ENCODE measurements at places on chromosomes 4 and X.

- DNase-seq: no peak
Observed at GRCh38 chr4:152052451-152053057, 291.7 kb upstream of the GATB start.

DNA sequence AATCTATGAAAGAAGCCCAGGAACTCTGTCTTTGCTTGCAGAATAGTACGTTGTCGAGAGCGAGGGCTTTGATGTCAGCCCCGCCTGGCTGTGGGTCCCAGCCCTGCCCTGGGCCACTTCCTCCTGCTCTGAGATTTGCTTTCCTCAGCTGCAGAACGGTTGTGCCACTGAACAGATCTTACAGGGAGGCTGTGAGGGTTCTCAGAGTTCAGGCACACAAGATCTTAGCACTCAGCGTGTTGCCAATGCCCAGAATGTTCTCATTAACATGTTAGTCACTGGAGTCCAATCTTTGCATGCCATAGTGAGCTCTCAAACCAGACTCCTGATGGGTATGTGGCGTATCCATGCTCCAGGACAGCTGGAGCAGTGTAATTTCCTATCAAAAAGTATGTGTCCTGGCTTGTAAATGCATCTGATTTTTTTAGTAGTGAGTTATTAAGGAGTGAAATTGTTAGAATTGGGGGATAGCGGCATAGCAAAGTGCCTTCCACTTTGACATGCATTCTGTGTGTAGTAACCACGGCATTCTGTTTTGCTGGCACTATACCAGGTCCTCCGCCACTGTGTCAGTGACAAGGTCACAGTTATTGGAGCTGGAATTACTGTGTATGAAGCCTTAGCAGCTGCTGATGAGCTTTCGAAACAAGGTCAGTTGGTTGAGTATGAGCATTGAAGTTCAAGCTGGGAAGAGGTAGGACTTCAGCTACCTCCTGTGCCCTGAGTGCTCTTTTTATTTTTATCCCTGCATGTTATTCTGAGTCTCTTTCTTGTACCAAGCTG lies 31.6 kb downstream of the TKTL1 start:
- no peak for DNase-seq

DNA sequence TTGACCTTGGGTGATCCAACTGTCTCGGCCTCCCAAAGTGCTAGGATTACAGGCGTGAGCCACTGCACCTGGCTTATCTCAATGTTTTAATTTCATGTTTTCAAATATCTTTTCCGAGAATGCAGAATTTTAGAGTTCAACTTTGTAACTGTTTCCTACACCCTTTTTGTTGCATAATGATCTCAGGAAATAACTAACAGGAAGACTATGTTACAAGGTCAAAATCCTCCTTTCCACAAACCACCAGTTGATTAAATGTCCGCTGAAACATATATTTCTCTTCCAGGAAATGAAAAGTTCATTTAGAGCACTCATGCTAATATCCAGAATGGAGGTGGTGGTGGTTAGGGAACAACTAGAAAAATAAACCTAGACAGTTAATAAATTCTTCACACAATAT lies 377.8 kb downstream of the PPP4R3C start:
- DNase-seq: no peak

DNA sequence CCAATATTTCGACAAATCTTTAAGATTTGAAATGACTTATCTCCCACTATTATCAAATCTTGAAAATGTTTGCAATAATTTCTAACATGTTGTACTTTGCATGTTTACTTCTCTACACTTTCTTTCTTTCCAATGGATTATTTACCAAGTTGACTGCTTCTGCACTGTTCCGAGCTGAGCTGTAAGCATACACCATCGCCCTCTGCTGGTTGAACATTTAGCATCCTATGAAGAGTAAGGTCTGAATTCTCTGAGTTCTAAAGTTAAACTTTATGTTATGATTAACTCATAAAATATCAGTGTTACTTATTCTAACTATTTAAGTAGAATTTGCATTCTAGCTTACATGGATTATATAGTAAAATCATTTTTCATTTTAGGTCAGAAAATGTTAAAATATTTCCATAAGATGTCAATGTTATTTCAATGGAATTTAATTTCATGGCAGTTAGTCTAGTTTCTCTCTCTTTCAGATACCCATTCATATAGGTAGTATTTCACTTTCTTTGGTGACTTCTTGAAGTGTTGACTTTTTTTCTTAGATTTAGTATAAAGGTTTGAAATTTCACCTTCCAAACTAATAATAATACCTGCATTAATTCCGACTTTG lies 137.4 kb downstream of the DKK2 start:
- no peak for DNase-seq

- DNase-seq: no peak
Observed at GRCh38 chr4:16278178-16278577, 51.9 kb upstream of the TAPT1 start.

DNA sequence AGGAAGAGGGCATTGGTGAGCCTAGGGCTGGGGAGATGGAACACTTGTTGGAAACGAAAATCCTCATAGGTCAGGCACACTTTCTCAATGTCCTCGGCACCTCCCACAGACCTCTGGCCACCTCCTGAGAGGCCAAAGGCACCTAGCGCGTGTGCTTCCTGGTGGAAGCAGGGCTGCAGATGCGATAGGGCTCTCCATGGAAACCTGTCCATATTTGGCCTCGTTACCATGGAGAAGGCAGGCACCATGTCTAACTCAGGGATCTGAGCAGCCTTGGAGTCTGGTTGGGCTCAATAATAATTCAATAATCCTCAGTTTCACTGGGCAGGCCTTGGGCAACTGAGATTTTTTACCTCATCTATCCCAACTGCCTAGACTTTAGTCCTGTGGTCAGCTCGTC lies 58.3 kb downstream of the RAI2 start:
- DNase-seq: no peak

DNA sequence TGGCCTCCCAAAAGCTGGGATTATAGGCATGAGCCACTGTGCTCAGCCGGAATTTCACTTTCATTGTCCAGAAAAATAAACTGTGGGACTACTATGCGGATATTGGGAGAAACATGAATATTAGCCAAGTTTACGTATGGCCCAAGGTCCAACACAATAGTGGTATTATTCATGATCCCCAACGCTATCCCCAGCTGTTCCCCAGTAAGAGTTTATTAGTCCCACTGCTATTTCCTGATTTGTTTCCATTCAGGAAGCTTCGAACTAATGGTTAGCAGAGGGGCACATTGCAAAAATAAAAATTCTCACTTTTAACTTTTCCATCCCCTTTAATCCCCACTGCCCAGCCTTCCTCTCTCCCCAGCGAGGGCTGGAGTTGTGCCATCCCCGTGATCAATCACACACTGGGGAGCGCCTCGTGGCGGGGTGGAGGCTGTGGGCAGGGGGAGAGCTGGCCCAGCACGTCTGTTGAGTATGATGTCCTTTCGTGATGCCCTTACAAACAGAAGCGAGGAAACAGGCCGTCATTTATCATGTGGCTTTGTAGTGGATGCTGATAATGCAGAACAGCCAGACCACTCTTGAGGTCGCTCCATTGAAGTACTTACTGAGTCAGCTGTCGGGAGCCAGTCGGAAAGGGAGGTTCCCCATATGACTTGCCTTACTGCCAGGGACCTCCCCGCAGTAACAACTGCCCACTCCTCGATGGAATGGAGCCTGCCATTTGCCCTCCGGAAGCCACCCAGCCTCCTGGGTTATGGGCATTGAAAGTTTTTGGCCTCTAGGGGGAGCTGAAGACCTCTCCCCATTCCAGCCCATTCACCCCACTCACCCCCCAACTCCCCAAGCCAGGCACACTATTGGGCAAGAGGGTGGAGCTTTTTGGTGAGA lies 117.0 kb downstream of the KDR start:
- DNase-seq: no peak

DNA sequence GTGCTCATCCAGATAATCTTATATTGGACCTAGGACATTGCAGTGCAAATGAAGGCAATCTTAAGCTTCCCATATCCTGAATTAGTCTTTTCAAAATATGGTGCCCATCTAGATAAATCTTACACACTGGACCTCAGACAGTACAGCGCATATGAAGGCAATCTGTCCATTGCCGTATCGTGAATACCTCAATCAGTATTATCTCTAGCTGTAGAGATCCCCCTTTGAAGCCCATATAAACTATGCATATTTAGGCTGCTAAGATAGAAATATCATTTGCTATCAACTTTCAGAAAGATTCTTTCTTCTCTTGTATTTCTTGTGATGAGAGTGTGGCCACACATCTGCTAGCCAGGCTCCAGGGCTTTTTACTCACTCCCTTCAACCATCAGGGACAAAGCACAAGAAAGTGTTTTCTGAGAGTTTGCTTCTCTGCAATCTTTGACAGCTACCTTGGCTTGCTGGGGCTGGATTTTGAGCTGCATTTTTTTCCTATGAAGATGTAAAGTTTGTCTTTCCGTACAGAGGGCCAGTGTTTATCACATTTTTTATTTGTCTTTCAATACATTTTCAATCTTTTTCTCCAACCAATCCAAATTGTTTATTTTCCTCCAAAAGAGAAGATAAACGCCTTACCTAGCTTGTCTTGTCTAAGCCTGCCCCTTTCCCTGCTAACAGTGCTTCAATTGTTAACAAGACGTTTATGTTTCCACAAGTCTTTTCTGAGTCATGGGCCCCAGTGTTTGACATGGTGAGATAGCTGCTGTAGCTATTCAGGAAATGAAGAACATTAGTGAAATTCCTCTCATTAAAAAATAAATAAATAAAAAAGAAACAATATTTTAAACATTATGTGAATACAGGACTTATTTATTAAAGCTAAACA lies 57.6 kb upstream of the FAT1 start:
- no peak for DNase-seq

- DNase-seq: no peak
Observed at GRCh38 chr4:52718123-52718522, 33.1 kb downstream of the ERVMER34-1 start.

DNA sequence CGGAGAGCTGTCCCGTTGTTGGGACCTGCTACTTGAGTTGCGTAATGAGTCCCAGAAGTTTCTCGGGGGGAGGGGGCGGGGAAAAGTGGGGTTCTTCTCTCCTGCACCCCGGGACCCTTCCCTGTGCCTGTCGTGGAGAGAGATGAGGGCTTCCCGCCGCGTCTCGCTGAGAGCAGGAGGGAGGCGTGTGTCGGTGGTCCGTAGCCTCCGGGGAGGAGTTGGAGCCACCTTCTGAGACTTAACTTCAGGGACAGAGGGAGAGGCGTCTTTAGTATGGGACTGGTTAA lies 698 bp downstream of the AFF1 start:
- DNase-seq: no peak

DNA sequence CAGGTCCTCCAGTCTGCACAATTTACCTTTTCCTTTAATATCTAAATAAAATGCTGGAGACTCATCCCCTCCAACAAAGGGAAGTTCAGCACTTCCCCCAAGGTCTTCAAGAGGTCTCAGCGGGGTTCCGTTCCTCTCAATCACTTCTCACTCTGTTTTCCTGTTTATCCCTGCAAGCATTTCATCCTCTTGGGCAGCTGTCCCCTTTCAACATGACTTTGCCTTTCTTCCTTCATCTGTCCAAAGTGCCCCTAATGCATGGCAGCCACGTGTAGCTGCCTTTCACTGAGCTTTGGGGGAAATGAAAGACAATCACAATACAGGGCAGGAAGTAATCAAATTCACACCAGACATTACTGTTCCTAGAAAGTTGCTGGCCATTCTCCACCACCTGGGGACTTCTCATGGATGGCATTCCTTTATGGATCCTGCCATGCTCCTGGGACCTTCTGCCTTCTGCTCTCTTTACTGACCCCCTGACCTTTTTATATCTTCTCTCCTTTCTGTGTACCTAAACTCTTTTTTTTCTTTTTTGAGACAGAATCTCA lies 79.7 kb upstream of the USP9X start:
- DNase-seq: no peak

- no peak for DNase-seq
Observed at GRCh38 chr4:6549890-6550620, 24.9 kb upstream of the MAN2B2 start.

DNA sequence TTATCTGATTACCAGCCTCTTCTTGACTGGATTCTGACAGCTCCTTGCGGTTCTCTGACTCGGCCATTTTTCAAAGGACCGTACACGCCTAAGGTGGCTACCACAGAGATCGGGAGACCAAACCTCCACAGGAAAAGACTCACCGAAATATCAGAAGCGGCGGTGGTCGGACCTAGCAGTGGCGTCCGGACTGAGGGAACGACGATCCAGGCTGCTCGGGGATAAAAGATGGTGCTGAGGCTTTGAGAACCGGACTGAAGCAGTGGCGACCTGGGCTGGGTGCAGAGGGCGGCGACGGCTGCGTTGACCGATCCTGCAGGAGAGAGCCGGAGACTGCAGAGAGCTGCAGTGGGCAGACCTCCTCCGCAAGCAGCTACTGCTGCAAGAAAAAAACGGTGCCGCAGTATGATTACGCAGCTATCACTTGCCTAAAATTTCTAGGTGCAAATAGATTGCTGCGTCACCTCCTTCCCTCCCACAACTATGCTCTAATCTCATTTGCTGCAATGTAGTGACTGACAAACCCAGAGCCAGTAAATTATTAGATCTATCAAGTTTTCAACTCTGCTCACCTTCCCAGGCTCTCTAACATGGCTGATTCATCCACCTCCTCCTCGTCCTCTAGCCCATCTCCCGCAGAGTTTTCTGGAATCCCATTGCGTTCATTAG lies at the start of gene NAP1L2:
TSS of gene NAP1L2 (minus strand) at position 426 of the 669 bp plus-strand sequence. CDS start at position 67, 359 bp downstream.
- DNase-seq: no peak

GRCh38 chrX:148229801-148230303 lies 248.7 kb downstream of the FMR1NB start:
- DNase-seq: no peak

DNA sequence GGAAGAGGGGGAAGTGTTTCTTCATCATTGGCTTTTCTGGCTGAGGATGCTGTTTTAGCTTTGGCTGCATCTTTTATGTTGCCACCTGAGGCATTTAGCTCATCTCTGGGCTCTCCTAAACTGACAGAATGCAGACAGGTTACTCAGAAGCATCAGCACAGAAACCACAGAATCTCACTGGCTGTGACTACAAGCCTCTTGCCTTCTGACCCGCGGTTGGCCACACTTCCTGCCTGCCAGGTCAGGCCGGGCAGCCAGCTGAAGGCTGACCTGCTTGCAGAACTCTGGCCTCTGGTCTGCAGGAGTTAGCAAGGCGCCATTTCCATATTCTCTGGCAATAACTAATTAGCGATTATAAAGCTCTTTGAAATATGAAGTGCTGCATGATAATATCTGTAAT lies 366.5 kb downstream of the MID1IP1 start:
- DNase-seq: no peak

GRCh38 chr4:113539408-113539807 lies 222.1 kb downstream of the CAMK2D start:
- DNase-seq: no peak

GRCh38 chr4:123396307-123397143 lies at the start of gene SPRY1:
TSS of gene SPRY1 (plus strand) at chr4:123396795. CDS start at chr4:123401592, 4,797 bp downstream.
- DNase-seq: peak; percentile 59

- no peak for DNase-seq
Observed at GRCh38 chr4:66451741-66452140, 781.5 kb upstream of the EPHA5 start.

- DNase-seq: no peak
Observed at GRCh38 chrX:85065512-85066198, 62.0 kb downstream of the APOOL start.

- no peak for DNase-seq
Observed at GRCh38 chr4:177393236-177393635, 49.0 kb downstream of the AGA start.

DNA sequence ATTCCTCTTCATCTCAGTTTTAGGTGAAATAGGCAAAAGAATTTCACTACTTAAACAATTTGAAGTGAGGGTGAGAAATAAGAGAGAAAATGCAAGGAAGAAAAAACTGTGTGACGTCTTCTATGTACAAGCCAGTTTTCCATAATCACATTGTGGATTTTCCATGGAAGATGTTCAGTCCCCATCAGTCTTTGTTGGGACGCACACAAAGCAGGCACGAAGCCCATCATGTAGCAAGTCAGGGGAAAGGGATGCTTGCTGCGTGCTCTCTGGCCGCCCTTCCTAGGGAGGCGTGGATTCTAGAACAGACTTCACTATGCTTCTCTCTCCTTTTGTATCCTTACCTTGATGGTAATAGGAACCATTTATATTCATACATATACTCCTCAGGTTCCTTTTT lies 54.7 kb downstream of the RBPJ start:
- DNase-seq: no peak

Data from SHP77 treated with DMSO at 0.1 percent for 48 hours (cell line).